Placental epithelial cell (primary cell): ENCODE measurements at places on chromosomes 12 and 14. TPM values are rescaled to one million over a fixed set of nuclear protein-coding genes. Genes with fewer than 3 reads are reported as not detected.

Gene ADAM21
- under 0.01 and 0.43 TPM in 2 replicates for total RNA-seq

Gene NPAS3
- 1.6 and 1.8 TPM in 2 replicates for total RNA-seq

Gene SPTB
- total RNA-seq = 0.39 and 0.98 TPM in 2 replicates

Gene LBHD2
- not detected in 2 replicates for total RNA-seq

Gene FOXA1
- not detected in 2 replicates for total RNA-seq

Gene ATP5MC2
- 149 and 189 TPM in 2 replicates for total RNA-seq

Gene CTSG
- total RNA-seq = not detected in 2 replicates

Gene TPCN1
- 14.4 and 29.4 TPM in 2 replicates for total RNA-seq

Gene TAS2R7
- total RNA-seq = 0.39 TPM in 1 of 2 replicates, not detected in the other

Gene PRR4
- 0.98 and 3.5 TPM in 2 replicates for total RNA-seq

Gene CEBPE
- total RNA-seq = not detected in 2 replicates

Gene SLIRP
- 39.7 and 139 TPM in 2 replicates for total RNA-seq

Gene HOXC6
- total RNA-seq = 0.11 and 1.2 TPM in 2 replicates

Gene NR4A1
- 1.6 and 2.4 TPM in 2 replicates for total RNA-seq

Gene MYO1H
- total RNA-seq = 0.76 and 1.2 TPM in 2 replicates

Gene MMP17
- 1.2 and 2.0 TPM in 2 replicates for total RNA-seq

Gene DEPDC4
- total RNA-seq = 1.4 and 3.1 TPM in 2 replicates

Gene CHMP4A
- total RNA-seq = 20.5 and 22.0 TPM in 2 replicates

Gene BDKRB1
- total RNA-seq = not detected in 2 replicates

Gene ACVRL1
- total RNA-seq = 1.2 TPM in 1 of 2 replicates, not detected in the other
